Left ventricle myocardium superior (tissue), 1 donor: ENCODE measurements at places on chromosomes 5 and 9. TPM values are rescaled to one million over a fixed set of nuclear protein-coding genes. Genes with fewer than 3 reads are reported as not detected.

Gene PAEP
- not detected for total RNA-seq

Gene SPATA31D4
- not detected for total RNA-seq

Gene LCN9
- total RNA-seq = not detected

Gene FABP6
- 3.3 TPM for total RNA-seq

Gene QRFP
- total RNA-seq = not detected

Gene GCNT1
- 3.5 TPM for total RNA-seq

Gene IFNA10
- not detected for total RNA-seq

Gene RNF130
- total RNA-seq = 46.8 TPM

Gene MEIKIN
- total RNA-seq = not detected

Gene PCDHA6
- total RNA-seq = not detected

Gene CYLC2
- not detected for total RNA-seq

Gene SPINK5
- total RNA-seq = 0.22 TPM

Gene ADGRV1
- total RNA-seq = not detected

Gene SOX30
- not detected for total RNA-seq

Gene PCDHA3
- total RNA-seq = 0.07 TPM

Gene CARTPT
- not detected for total RNA-seq

Gene C5orf52
- total RNA-seq = not detected

Gene GARIN3
- not detected for total RNA-seq

Gene PCDHA1
- not detected for total RNA-seq

Gene PKD2L2
- 0.55 TPM for total RNA-seq

Gene TAF11L9
- not detected for total RNA-seq

Gene FXN
- total RNA-seq = 35.8 TPM

Gene STK32A
- total RNA-seq = 0.50 TPM

Gene INSYN2B
- total RNA-seq = 0.50 TPM

Gene TMEM215
- total RNA-seq = not detected

Gene COL15A1
- total RNA-seq = 47.2 TPM

Gene CER1
- total RNA-seq = not detected

Gene ABLIM3
- 130 TPM for total RNA-seq

Gene SHOC1
- total RNA-seq = not detected

Gene DBH
- not detected for total RNA-seq

Gene GABRA6
- not detected for total RNA-seq

Gene REEP2
- 6.3 TPM for total RNA-seq

Gene ROR2
- 0.87 TPM for total RNA-seq

Gene INSL6
- not detected for total RNA-seq

Gene XPA
- 6.4 TPM for total RNA-seq

Gene POU5F2
- 0.30 TPM for total RNA-seq

Gene PDZD2
- total RNA-seq = 80.1 TPM

Gene FAM153A
- 3.5 TPM for total RNA-seq

Gene LRRC8A
- total RNA-seq = 21.6 TPM

Gene ANKH
- total RNA-seq = 166 TPM

Gene GDNF
- total RNA-seq = 0.20 TPM
